Sigmoid colon (tissue), 7 donors: ENCODE measurements at places on chromosomes 1 and 21. TPM values are rescaled to one million over a fixed set of nuclear protein-coding genes. Genes with fewer than 3 reads are reported as not detected.
A peak's percentile ranks its signal among the peaks of the same experiment; 100 is the strongest.

Gene EDARADD
- polyA plus RNA-seq, result 0.41 TPM

- peaks cover 7% of the 10 kb centered on the region for H3K4me1 ChIP-seq
- peak overlapping the region; percentile 2 for H3K4me3 ChIP-seq
- peak overlapping the region; percentile 59 for H3K27ac ChIP-seq
- DNase-seq, result peak; percentile 71
Measured at GRCh38 chr1:64019818-64020217, 183.6 kb upstream of the UBE2U start.

GRCh38 chr1:154767315-154768240 is 102.5 kb downstream of the KCNN3 start:
- H3K36me3 ChIP-seq, result no peaks in the 10 kb centered on the region
- peak overlapping the region; percentile 53 for H3K27ac ChIP-seq
- DNase-seq, result peak; percentile 72
- no peaks in the 10 kb centered on the region for H3K4me1 ChIP-seq

- H3K4me1 ChIP-seq, result no peaks in the 10 kb centered on the region
- H3K4me3 ChIP-seq, result no peak overlapping the region
- no peak for DNase-seq
- H3K36me3 ChIP-seq, result no peaks in the 10 kb centered on the region
Measured at GRCh38 chr1:215543191-215543606, 23.9 kb upstream of the KCTD3 start.

GRCh38 chr1:66925558-66925910 is 744 bp downstream of the MIER1 start:
- peak overlapping the region; percentile 93 for H3K27ac ChIP-seq
- no peak for DNase-seq
- H3K4me1 ChIP-seq, result peaks cover 31% of the 10 kb centered on the region
